ENCODE measurements at places on chromosomes 1 and 21. TPM values are rescaled to one million over a fixed set of nuclear protein-coding genes. Genes with fewer than 3 reads are reported as not detected.

- no peaks in the 10 kb centered on the region for H3K36me3 ChIP-seq
- H3K4me3 ChIP-seq, result no peak overlapping the region
- no peak for DNase-seq
These were observed 5.4 kb upstream of the PRDM16 start for GRCh38 chr1:3063379-3064295.

DNA sequence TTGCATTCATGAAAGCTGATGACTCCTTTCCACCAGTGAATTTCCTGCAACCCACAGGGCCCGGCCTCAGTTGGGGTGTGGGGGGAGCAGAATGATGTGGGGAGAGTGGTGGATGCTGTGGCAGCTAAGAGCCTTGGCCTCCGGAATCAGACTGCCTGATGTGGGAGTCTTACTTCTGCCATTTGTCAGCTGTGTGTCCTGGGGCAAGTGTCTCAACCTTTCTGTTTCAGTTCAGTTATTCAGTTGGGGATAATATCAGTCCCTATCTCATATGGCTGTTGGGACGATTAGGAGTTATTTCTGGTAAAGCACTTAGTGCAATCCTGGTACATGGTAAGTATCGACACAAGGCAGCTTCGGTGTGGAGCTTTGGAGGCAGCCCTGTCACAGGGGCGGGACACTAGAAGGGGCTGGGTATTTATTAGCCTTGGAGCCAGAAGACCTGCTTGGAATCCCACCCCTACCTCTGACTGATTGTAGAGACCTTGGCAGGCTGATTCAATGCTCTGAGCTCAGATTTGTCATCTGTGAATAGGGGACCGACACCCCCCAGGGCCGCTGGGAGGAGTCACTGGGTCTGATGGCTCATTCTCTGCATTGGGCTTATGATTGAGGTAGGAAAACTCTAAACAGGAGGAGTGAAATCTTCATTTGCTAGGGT lies 19.6 kb downstream of the ARHGEF10L start:
- no peaks in the 10 kb centered on the region for H3K4me1 ChIP-seq
- no peak overlapping the region for H3K4me3 ChIP-seq
- H3K27me3 ChIP-seq, result no peaks in the 10 kb centered on the region
- no peak overlapping the region for H3K27ac ChIP-seq
- no peaks in the 10 kb centered on the region for H3K36me3 ChIP-seq

DNA sequence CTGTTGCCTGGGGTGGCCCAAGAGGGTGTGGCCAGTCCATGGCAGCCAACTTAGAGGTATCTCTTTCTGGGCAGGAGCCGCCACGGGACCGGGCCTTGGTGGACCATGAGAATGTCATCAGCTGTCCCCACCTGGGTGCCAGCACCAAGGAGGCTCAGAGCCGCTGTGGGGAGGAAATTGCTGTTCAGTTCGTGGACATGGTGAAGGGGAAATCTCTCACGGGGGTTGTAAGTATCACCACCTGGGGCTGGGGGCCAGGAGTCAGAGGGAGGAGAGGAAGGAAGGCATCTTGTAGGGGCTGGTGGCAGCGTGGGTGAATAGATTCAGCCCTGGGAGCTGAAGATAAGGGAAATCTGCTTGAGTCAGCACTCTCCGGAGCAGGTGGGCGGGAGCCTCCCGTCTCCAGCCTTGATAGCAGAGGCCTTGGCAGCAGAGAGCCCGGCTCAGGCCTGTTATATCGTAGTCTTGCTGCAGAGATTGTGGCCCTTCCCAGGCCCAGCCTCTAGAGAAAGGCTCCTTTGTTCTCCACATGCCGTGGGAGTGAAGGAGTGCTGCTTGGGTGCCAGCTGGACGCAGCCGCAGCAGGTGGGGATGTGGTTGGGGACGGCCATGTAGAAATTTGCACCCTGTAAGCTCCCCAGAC lies 25.4 kb downstream of the PHGDH start:
- H3K4me1 ChIP-seq, result no peaks in the 10 kb centered on the region
- H3K27me3 ChIP-seq, result no peaks in the 10 kb centered on the region
- no peak for DNase-seq
- no peak overlapping the region for H3K4me3 ChIP-seq

- no peak overlapping the region for H3K4me3 ChIP-seq
- DNase-seq, result no peak
- no peaks in the 10 kb centered on the region for H3K27me3 ChIP-seq
- H3K4me1 ChIP-seq, result no peaks in the 10 kb centered on the region
These were observed 37.4 kb upstream of the FAM131C start for GRCh38 chr1:16110884-16111283.

- H3K4me1 ChIP-seq, result peaks cover 7% of the 10 kb centered on the region
- H3K27me3 ChIP-seq, result no peaks in the 10 kb centered on the region
- no peaks in the 10 kb centered on the region for H3K36me3 ChIP-seq
- DNase-seq, result peak; percentile 44
These were observed 508 bp downstream of the RAVER2 start for GRCh38 chr1:64745181-64745985.

DNA sequence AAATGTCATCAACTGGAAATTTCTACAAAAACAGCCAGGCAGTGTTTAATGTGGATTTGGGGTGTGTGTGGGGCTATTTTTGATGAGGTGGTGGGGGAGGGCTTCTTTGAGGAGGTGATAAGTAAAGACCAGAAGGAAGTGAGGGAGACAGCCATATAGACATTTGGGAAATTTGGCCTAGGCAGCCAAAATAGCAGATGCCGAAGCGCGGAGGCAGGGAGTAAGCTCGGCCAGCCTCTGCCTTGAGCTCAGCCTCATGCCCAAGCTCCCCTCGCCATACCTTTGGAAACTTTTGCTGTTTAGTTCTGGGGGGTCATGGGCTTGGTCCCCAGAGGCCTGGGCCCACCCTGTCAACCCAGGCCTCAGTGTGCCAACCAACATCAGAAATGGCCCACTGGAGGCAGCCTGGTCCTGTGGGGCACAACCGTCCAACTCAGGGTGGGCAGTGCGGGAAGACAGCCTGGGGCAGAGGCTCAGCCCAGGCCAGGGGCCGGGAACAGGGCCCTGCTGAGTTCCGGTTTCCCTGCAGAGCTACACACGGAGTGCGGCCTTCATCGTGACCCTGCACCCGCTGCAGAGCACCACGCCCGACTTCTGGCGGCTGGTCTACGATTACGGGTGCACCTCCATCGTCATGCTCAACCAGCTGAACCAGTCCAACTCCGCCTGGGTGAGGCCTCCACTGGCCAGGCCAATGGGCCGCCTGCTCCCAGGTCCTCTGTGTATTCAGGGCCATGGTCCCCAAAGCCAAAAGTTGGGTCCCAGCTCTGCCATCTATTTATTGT lies 84.0 kb downstream of the PTPRU start:
- no peak overlapping the region for H3K27ac ChIP-seq
- H3K36me3 ChIP-seq, result no peaks in the 10 kb centered on the region
- H3K27me3 ChIP-seq, result no peaks in the 10 kb centered on the region
- H3K4me3 ChIP-seq, result no peak overlapping the region
- DNase-seq, result no peak

DNA sequence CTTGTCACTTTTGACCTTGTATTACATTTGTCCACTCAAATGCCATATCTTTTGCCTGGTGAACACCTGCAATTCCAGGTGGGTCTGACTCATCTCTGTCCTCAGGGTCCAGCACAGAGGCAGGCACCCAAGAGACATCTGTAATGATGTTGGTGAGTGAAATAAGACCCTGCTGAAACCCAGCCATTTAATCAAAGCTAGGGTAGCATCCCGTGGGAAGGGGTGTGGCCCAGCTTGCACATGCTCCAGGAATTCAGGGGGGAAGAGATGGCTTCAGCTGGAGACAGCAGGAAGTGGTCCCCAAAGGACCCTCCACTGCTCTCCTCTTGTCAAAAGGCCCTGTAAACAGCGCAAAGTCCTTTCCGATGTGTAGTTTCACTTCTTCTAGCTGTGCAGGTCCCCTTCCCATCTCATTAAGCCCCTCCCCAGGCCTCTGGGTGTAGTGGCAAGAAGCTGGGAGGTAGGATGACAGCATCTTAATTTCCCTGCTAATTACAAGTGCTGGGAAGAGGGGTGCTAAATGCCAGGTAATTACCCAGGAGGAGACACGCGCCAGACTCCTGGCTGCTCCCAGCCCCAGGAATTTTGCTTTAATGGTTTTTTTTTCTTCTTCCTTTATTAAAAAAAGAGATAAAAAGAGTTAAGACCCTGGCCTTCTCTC lies 54.4 kb upstream of the TRABD2B start:
- H3K4me3 ChIP-seq, result no peak overlapping the region
- no peak overlapping the region for H3K27ac ChIP-seq
- DNase-seq, result no peak
- H3K36me3 ChIP-seq, result no peaks in the 10 kb centered on the region
- H3K27me3 ChIP-seq, result no peaks in the 10 kb centered on the region

GRCh38 chr1:93588206-93588605 lies 93.4 kb downstream of the BCAR3 start:
- DNase-seq, result no peak
- peaks cover 3% of the 10 kb centered on the region for H3K36me3 ChIP-seq
- H3K4me1 ChIP-seq, result peaks cover 18% of the 10 kb centered on the region
- H3K27me3 ChIP-seq, result no peaks in the 10 kb centered on the region
- H3K27ac ChIP-seq, result no peak overlapping the region
- no peak overlapping the region for H3K4me3 ChIP-seq

DNA sequence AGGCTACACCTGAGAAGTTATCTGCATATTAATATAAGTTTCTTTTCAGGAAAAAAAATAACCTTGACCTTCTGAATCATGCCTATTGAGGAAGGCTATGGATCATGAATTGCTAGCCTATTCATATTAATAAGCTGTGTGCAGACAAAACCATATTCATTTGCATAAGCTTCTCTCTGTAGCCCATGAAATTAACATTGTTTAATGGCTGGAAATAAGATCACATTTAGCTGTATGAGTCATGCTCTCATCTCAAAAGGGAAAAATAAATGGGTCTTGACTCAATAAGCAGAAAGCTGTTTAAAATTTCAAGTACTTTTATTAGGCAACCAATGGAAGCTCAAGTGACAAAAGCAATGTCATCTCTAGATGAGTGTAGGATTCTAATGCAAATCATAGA lies 330.0 kb upstream of the DEPDC1 start:
- DNase-seq, result no peak
- no peak overlapping the region for H3K4me3 ChIP-seq
- H3K36me3 ChIP-seq, result no peaks in the 10 kb centered on the region
- H3K27ac ChIP-seq, result no peak overlapping the region
- H3K27me3 ChIP-seq, result no peaks in the 10 kb centered on the region

GRCh38 chr1:34696981-34697380 lies 57.9 kb upstream of the GJB5 start:
- H3K36me3 ChIP-seq, result no peaks in the 10 kb centered on the region
- DNase-seq, result no peak
- no peaks in the 10 kb centered on the region for H3K27me3 ChIP-seq
- no peak overlapping the region for H3K27ac ChIP-seq
- H3K4me3 ChIP-seq, result no peak overlapping the region

ATAD3C gene
- total RNA-seq, result 0.24 TPM

- no peaks in the 10 kb centered on the region for H3K27me3 ChIP-seq
- H3K27ac ChIP-seq, result no peak overlapping the region
- DNase-seq, result no peak
- no peak overlapping the region for H3K4me3 ChIP-seq
These were observed 57.0 kb downstream of the ITSN1 start for GRCh38 chr21:33699277-33699676.

DNA sequence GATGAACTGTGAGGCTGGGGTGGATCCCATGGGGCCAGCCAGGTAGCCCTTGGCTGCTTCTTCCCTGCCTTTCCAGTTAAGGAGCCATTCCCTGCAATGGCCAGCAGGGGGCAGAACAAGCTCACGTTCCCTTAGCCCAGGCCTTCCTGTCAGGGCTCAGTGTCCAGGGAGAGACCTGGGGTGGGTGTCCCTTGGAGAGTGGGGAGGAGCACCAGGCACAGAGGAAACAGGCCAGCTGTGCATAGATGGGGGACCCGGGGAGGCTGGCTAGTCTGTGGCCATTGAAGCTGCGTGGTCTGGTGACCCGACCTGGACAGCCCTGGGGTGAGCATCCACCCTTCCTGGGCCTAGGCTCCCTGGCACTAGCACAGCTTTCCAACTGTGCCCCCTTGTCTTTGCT lies 13.2 kb upstream of the EPS8L3 start:
- no peak overlapping the region for H3K4me3 ChIP-seq
- no peak overlapping the region for H3K27ac ChIP-seq
- no peaks in the 10 kb centered on the region for H3K36me3 ChIP-seq
- DNase-seq, result peak; percentile 55
- peaks cover 8% of the 10 kb centered on the region for H3K4me1 ChIP-seq

GRCh38 chr1:12255913-12256312 lies 26.1 kb downstream of the VPS13D start:
- H3K27me3 ChIP-seq, result no peaks in the 10 kb centered on the region
- H3K36me3 ChIP-seq, result peaks cover 51% of the 10 kb centered on the region
- no peak overlapping the region for H3K4me3 ChIP-seq
- H3K27ac ChIP-seq, result no peak overlapping the region
- DNase-seq, result no peak

ANGPTL3 gene
- not detected for total RNA-seq

DNA sequence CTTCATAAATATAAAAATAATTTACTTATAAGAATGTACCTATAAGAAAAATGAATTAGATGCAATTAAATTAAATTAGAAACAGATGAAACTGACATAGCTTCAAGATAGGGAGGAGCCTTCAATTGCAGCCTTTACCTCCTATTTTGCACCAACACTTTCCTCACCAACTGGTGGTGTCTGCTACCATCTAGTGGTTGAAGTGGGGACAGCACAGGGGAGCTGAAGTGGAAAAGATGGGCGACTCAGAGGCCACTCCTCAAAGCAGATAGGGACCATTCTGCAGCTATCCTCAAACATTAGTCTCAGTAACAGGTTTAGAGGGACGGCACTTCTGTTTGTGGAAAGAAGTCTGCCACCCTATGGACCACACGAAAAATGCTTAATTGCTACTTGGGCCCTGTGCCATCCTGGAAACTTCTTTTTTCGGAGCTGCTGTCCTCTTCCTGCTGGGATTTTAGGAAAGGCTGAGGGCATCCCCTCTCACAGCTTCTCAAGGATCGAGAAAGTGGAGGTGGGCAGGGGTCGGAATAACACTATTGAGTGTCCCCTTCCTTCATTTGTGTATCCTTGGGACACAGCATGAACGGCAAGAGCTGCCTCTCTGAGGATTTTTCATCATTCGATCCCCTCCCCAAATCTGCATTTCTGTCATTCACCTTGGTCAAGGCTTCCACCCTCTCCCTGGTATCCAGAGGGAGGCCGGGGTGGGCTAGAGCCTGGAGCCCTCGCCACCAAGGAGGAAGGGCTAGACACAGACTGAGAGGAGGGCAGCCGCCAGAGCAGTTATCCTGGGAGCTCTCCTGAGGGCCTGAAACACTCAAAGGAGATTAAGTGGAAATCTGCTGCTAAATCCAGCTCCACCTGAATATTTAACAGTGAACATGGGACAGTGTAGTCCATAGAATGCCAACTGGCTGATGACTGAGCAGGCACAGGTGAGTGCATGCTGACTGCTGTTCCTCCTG lies 9.6 kb downstream of the PROK1 start:
- H3K4me3 ChIP-seq, result no peak overlapping the region
- H3K36me3 ChIP-seq, result no peaks in the 10 kb centered on the region
- H3K27ac ChIP-seq, result no peak overlapping the region
- no peaks in the 10 kb centered on the region for H3K27me3 ChIP-seq

GPR25 gene
- total RNA-seq, result 0.05 TPM

Data from thymus (tissue), 14 donors.